AG09319 (cell line): ENCODE measurements at places on chromosomes 12 and 14.

GRCh38 chr14:100065111-100065871 is at the start of gene EVL:
Gene EVL (plus strand): TSS chr14:100065422. CDS start chr14:100065501, 79 bp downstream.
- no peak for DNase-seq

GRCh38 chr12:80493466-80493865 is 49.4 kb downstream of the PTPRQ start:
- DNase-seq: no peak

DNA sequence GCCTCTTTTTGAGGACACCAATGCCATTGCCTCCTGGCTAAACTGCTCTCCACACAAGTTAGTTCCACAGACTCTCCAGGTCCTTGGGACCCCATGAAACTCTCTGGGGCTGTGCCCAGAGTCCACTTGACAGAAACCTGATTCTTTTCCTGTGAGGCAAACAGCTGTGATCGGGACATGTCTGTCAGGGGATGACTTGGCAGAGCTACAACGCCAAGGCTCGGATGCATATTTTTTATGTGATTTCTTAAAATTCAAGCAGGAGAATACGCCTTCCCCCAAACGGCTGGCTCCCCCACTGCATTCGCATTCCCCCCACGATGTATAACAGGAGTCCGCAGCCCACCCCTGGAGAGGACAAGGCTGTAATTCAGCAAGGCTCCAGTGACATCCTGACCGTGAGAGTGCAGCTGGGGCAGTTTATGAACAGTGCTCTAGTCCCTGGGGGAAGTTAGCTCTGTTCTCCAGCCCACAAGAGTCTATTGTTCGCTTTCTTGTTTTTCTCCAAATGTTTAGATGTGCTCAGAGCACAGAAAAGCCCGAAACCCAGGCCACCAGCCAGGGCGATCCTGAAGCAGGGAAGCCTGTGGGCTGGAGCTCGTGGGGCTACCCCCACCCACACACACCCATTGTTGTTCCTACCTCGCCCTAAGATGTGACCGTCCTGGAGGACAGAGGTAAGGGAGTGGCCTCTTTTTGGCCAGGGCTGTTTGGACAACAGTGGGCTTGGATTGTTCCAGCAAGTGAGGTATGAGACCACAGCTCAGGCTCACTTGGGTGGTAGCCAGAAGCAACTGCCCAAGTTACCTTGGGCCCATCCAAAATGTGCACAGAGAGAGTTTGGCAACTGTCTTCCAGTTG is 159.5 kb downstream of the ZFP36L1 start:
- DNase-seq: no peak

- DNase-seq: no peak
These were observed 1673.6 kb upstream of the FLRT2 start for GRCh38 chr14:83856334-83856733.

GRCh38 chr12:490260-490659 is 30.5 kb downstream of the B4GALNT3 start:
- DNase-seq: no peak

- DNase-seq: no peak
These were observed 16.6 kb upstream of the PLEK2 start for GRCh38 chr14:67428501-67429031.

DNA sequence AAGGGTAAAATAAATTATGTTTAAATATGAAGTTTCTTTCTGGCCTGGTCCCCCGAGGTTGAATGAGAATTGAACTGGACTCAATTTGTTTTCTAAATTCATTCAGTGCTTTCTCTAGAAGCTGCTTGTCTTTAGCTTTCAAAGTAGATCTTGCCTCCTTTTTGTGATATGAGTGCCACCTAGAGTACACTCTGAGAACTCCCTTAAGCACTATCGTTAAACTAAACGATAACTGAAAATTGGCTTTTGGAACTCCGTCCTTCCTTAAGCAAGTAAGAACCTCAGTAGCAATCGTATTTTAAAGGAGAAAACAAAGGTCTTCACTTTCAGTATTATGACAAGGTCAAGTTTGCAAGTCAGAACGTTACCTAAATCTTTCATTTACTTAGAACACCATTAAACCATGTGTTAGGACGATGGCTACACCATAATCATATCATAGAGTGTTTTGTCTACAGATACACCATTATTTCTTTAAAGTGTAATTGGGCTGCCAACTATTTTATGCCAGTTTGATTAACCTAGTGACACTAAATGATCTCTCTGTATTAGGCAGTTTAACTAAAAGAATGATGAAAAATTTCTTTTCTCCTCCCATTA is 364.8 kb downstream of the SNAPC1 start:
- DNase-seq: peak; percentile 20

DNA sequence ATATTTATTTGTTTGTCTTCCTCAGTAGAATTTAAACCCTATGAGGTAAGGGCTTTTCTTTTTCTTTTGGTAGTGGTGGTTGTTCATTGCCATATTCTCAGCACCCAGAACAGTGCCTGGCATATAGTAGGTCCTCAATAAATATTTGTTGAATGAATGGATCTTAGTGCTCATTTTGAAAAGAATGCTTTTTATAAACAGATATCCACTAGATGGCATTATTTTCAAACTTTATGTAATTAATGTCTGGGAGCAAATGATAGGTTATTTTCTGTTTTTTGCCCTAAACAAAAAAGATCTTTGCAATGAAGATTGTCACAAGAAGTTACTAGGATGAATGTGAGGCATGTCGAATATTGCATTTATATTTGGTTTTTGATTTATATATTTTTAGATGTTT is 64.1 kb downstream of the RAD51B start:
- DNase-seq: no peak

DNA sequence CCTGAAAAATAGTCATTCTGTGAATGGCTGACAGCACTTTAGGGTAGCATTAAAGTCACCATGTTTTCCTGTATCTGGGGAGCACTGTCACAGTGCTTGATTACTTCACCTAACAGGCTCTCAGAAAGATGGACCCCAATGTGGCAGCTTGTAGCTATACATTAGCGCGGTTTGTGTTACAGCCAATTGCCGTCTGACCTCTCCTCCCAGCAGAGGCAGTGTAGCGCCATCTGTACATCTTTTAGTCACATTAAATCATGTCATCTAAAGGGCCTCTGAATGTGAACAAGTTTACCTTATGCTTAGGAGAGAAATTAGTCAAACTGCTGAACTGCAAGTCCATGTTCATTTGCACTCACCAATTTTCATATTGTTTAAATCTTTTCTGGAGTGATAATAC is 113.7 kb downstream of the LMO3 start:
- DNase-seq: no peak

DNA sequence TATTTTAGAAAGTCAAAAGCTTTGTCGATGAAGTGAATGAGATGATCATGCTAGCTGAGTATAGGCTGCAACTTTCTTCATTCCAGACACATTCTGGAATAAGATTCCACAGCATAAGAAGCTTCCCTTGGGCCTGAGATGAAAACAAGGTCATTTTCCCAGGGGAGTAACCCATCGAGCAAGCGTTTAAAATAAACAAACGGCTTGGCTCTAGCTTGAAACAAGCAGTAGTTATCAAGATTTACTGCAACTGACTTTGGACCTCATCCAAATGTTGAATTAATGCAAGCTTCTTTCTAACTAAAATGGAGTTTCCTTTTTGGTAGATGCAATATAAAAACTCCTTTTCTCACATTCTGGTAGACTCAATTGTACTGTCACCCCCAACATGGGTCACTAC is 23.0 kb downstream of the KCNJ8 start:
- no peak for DNase-seq

GRCh38 chr12:104055686-104056388 is 5.8 kb upstream of the GLT8D2 start:
- peak; percentile 79 for DNase-seq

- DNase-seq: no peak
These were observed 23.2 kb downstream of the HSPB8 start for GRCh38 chr12:119201789-119202543.

DNA sequence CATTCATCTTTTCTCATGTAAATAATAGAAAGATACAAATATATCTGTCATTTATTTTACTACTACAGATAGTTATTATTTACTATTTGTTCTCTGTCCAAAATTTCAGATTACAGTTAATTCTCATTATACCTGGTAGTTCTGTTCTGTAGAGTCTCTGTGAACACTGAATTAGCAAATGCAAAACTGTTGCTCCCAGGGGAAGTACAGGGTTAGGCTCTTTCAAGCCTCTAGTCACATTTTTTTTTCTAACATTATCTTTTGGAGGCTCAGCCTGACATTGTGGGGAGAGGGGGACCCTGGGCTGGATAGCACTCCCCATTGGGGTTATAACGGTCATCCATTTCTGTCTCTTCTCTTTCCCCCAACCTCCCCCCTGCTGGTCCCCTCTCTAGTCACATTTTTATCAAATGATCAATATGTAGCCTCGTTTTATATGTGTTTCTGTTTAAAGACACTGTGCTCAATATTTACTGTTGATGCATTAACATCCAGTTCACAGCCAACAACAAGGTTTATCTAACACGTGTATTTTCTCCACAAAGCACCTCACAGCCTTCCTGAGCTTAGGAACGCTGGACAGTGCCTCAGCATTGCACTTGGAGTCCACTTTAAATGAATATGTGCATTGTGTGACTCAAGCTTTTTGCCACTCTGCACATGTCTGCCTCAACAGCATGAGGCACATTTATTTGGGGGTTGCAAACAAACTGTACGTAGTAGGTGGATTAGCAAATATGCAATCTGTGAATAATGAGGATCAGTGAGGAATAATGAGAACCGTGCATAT is 4.7 kb downstream of the SMCO2 start:
- no peak for DNase-seq

- DNase-seq: no peak
These were observed 6.2 kb upstream of the ATP6V0A2 start for GRCh38 chr12:123705935-123706334.
